ENCODE measurements at places on chromosomes 4 and X.

- no peak for DNase-seq
These were observed 184.1 kb upstream of the FRMPD4 start for GRCh38 chrX:11954176-11954575.

- peak; percentile 49 for DNase-seq
These were observed at the start of gene SHISA3 for GRCh38 chr4:42396752-42397634. TSS of gene SHISA3 (plus strand) at chr4:42397488. CDS start at chr4:42398057, 569 bp downstream.

DNA sequence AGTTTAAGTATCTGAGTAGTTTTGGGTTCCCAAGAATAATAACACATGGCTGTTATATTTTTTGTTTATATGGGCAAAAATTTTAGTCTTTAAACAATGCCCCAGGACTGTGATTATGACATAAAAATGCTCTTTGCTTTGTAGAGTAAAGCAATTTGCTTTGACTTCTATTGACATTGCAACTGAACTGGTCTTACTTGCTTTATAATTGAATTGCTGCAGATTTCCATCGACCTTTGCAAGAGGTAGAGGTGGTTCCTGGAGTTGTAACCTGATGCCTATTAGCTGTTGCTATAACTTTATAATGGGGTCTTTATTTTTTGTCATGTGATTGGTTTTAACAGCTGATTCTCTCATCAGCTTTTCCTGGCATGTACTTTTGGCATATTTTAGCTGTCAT is 302.9 kb downstream of the ARHGAP10 start:
- DNase-seq: no peak

DNA sequence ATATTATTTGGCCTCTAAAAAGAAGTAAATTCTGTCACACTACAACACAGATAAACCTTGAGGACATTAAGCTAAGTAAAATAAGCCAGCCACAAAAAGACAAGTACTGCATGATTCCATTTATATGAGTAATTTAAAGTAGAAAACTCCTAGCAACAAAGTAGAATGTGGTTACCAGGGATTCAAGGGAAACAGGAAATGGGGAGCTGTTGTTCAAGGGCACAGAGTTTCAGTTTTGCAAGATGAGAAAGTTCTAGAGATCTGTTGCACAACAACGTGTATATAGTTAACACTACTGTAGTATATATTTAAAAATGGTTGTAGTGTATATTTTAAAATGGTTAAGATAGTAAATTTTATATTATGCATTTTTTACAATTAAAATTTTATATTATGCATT is 25.4 kb downstream of the SEC31A start:
- no peak for DNase-seq

- no peak for DNase-seq
These were observed 100.9 kb upstream of the RADX start for GRCh38 chrX:106510713-106511403.

DNA sequence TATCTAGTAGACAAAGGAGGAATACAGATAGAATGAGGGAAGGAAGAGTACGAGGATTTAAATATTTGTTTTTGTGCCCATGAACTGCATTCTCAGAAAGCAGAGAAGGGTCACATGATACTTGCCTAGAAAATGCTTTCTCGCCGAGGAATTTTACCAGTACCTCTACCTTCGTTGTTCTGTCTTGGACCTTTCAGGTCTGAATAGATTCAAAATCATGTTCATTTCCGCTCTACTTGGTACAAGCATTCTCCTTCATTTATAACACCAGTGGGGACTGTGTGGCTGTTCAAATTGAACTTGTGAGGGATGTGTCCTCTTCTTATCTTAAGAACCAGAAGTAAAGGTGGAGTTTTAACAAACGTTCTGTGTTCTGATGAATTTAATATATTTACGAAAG is 1.9 kb downstream of the USP38 start:
- no peak for DNase-seq

- DNase-seq: no peak
These were observed 1008.8 kb downstream of the ADGRL3 start for GRCh38 chr4:62208921-62209320.

GRCh38 chr4:148222991-148223660 is 219.1 kb downstream of the NR3C2 start:
- no peak for DNase-seq

- no peak for DNase-seq
These were observed 172.5 kb upstream of the GATB start for GRCh38 chr4:151933122-151933827.

- DNase-seq: peak; percentile 92
These were observed 15.3 kb downstream of the CPZ start for GRCh38 chr4:8607603-8608481.
